ENCODE measurements at places on chromosomes 2 and 18.

DNA sequence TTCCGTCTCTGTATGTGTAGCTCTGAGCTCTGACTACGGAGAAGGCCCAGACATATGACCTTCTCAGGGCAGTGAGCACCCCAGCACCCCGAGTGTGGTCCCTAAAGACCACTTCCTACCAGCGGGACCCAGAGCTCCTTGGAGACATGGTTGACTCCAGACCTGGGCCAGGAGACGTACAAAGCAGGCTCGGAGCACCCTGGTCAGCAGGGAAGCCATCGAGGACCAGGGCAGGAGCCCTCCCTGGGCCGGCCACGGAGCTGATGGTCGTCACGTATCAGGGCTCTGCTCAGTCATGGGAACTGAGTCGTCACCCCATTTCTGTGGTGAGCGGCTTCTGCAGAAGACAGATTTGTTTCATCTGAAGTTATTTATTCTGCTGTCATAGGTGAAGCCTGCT lies 12.8 kb upstream of the NEU4 start:
- DNase-seq, result no peak

GRCh38 chr2:220646424-220646823 lies 925.7 kb downstream of the EPHA4 start:
- no peak for DNase-seq

DNA sequence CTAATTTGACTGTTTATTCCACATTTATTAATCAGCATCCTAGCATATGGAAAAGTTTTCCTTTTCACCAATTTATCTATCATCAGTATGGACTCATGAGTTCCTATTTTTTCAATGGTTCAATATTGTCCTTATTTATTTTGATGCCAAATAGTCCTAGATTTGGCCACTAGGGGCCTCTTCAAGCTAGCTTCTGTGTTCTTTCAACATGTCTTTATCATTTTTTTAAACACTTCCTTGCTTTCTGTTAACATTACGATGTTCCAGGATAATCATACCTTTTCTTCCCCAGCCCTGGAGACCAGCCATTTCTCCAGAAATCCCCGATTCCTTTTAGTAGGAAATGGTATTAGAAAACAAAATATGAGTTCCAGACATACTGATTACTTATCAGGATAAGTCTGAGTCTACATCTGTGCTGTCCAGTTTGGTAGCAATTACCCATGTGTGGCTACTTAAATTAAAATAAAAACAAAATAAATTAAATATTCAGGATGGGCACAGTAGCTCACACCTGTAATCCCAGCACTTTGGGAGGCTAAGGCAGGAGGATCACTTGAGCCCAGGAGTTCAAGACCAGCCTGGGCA lies 70.6 kb downstream of the RPE start:
- no peak for DNase-seq

DNA sequence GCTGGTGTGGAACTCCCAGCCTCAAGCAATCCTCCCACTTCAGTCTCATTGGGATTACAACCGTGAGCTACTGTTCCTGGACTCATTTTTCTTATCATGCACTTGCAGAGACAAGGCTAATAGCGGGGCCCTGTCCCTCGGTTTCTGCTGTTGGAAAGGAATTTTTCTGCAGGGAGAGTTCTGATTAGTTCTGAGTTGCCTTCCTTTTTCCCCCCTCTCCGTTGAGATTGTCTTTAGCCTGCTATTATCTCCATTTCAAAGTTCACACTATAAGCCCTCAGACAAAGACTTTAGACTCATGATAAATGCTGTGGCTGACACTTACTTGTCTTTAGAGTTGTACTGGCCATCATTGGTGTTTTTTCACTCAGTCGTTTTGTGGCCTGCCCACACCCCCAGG lies 97.2 kb downstream of the NCOA1 start:
- DNase-seq, result no peak

DNA sequence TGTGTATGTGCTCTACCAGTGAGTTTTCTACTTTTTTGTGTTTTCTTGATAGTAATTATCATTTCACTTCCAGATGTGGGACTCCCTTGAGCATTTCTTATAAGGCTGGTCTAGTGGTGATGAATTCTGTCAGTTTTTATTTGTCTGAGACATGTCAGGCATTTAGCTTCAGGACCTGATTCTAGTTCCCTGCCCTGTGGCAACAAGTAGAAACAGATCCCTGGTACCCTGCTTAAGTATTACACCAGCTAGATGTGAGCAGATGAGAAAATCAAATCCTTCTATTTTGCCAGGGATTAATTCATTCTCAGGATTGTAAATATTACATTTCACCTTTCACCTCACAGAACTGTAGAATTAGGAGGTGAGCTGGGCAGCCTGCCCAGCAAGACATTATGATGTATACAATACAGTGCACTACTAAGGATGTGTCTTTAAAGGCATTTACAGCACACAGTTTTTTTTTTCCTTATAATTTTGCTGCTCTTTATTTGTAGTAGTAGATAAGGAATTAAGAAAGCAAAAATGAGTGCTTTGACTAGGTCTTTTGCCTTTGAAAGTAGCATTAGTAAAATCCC lies 35.1 kb downstream of the GALM start:
- no peak for DNase-seq

GRCh38 chr2:9060819-9061218 lies 57.3 kb upstream of the MBOAT2 start:
- no peak for DNase-seq

DNA sequence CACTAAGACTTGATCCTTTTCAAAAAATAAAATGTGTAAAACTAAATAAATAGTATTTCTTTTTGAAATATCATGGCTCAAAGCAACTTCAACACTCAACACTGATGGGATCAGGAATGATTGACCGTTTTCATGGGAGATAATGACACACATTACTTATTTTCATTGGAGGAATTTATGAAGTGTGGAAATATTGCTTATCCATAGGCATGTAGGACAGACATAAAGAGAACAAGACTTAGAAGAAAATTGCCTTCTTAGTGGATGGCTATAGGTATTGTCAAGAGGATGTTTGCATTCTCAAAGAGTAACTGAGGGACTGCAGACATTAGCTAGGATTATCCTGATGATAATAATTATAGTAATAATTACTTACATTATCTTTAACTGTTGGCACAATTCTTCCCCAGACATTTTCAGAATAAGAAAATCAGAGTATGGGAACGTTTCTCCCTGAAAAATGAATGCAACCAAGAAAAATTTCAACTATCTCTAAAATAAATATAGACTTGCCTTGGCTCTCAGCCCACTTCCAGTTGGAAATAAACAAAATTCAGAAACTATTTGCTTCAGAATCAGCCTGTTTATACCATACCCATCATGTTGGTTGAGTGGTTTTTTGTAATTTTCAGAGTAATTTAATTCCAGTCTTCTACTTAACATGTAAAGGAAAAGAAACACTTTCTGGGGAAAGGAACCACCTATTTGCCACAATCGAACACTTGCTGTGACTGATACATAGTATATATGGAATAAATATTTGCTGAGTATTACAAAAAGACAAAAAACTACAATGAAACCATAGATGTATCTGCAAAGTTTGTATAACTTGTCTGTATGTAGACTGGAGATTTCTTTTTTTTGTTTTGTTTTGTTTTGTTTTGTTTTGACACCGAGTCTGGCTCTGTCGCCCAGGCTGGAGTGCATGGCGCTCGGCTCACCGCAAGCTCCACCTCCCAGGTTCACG lies 165.7 kb downstream of the TMX3 start:
- DNase-seq, result no peak

DNA sequence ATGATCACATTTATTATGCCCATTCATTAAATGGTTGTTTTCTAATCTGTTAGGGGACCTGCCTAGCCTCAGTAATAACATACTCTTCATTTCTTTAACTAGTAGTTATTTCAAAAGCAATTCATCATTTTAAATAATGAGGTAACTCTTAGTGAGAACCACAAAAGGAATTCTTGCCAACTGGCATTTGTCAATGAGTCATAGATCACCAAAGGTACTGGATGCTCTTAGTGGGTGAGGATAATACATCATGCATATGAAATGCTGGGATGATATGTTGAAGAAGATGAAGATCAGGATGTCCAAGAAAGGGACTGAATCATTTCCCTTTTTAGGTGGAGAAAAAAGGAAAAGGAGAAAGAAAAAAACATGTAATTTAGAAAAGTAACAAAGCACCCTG lies 826.2 kb upstream of the DDX18 start:
- DNase-seq, result no peak

DNA sequence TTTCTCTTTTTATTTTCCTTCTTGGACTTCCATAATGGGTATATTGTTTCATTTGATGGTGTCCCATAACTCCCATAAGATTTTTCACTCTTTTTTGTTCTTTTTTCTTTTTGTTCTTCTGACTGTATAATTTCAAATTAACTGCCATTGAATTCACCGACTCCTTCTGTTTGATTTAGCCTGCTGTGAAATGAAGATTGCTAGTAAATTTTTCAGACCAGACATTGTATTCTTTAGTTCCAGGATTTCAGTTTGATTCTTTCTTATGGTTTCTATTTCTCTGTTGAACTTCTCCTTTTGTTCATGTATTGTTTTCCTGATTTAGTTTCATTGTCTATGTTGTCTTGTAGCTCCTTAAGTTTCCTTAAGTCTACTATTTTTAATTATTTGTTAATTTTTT lies 87.6 kb upstream of the SPOPL start:
- no peak for DNase-seq

DNA sequence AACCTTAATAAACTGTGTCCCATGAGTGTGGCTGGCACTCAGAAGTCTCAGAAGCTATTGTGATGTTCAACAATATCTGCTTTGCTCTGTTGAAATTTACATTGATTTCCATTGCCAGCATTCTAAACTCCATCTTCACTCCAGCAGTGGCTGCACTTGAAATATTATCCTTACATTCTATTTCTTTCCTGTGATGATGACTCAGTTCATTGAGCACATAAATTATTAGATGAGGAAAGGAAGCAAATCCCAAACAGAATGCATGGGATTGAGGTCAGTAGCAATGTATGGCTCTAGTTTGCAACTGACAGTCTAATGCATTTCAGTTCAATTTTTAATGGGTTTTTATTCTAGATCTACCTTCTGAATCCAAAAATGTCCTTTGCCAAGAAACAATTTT lies 92.4 kb upstream of the TTN start:
- no peak for DNase-seq

- no peak for DNase-seq
These were observed 146.0 kb downstream of the VAPA start for GRCh38 chr18:10059610-10060468.

GRCh38 chr2:32887125-32887524 lies 59.6 kb upstream of the LTBP1 start:
- DNase-seq, result no peak

DNA sequence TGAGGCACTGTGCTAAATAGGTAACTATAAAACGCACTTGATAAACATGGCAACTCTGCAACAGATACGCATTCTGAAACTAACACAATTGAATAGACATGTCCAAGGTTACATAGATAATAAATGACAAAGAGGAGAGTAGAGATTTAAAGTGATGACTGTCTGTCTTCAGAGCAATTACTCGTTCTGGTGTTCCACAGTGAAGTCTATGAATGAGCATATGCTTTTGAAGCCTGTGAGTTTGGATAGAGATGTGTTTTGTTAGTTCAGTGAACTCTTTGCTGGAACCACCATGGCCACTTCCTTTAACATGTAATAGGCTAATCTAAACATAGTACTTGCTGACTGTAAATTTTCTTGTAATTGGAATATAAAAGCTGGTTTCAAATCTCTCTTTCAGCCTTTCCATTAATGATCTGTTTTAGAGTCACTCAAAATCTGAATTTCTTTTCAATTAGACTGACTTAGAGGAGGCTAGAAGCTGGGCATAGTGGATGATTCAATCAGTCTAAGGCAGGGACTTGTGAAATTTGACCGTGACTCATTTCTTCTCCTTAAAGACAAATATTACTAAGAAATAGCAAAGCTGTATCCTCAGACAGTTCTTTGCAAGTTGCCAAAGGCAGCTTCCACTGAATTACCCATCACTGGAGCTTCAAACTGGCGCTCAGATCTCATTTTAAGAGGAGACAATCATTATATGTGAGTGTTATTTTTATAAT lies 1130.1 kb upstream of the CELF4 start:
- DNase-seq, result no peak

- DNase-seq, result no peak
These were observed 122.2 kb upstream of the ITGB6 start for GRCh38 chr2:160322320-160322719.

GRCh38 chr2:226497146-226497909 lies 302.3 kb downstream of the IRS1 start:
- no peak for DNase-seq

DNA sequence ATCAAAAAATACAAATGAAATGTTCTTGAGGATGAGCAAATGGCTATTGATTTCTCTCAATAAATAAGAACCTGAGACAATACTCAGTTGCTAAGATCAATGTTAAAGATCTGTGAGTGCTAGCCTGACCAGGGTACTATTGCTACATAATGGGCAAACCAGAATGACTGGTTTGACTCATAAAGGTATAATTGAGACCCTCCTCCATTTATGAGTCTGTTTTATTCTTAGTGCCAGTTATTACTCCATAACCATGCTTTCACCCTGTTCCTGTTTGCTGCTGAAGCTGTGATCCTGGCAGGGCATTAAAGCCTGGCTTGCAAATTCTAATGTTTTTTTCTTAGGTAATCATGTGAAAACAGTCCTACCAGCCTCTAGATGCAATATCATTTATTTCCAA lies 56.6 kb upstream of the PPM1B start:
- DNase-seq, result no peak

GRCh38 chr18:47549021-47549540 lies 297.6 kb upstream of the SKOR2 start:
- DNase-seq, result no peak

- peak; percentile 48 for DNase-seq
These were observed 8.9 kb downstream of the TNS1 start for GRCh38 chr2:217993817-217994463.

DNA sequence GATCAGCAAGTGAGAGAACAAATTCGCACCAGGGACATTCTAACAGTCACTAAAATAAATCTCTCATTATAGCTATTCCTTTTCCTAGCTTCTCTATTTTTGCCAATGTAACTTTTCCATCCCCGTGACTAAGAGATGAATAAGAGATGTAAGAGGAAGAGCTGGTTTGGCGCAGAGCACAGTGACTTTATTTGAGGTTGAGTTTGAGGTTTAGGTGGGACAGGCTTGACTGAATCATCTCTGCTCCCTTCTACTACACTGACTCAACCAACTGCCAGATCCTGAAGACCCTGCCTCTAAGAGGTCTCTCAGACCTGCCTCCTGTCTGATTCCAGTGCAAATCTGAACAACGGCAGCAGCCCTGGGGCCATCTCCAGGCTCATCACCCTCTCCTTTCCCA lies 28.0 kb downstream of the RFX8 start:
- DNase-seq, result no peak

GRCh38 chr18:57660961-57661360 lies 39.3 kb upstream of the NARS1 start:
- DNase-seq, result no peak

DNA sequence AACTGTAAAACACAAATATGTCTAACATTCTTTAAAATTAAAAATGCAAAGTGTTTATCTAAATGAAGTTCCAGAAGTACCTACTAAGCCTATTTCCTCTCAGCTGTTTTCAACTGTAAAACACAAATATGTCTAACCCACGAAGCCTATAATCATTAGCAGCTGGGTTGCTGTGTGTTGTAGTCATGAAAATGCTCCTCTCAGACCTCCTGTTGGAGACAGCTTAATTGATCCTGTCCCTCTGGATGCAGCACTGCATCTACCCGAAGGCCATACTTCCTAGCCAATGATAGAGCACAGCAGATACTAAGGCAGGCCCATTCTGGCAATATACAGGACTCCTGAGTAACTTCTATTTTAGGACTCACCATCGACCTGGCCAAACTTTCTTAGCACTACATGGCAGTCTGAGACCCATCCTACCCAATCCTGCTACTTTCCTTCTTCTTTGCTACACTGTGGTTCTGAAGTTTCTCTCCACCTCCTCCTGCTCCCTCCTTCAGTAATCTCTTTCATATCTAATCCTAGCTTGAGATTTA lies 92.5 kb upstream of the RBBP8 start:
- DNase-seq, result no peak

- DNase-seq, result no peak
These were observed 293.9 kb upstream of the SYT4 start for GRCh38 chr18:43571078-43571689.

Data from activated CD4-positive, alpha-beta T cell treated with anti-CD3 and anti-CD28 coated beads for 4 hours (primary cell).